Right renal pelvis (tissue), 4 donors: ENCODE measurements at places on chromosomes 2 and 18. TPM values are rescaled to one million over a fixed set of nuclear protein-coding genes. Genes with fewer than 3 reads are reported as not detected.

DNA sequence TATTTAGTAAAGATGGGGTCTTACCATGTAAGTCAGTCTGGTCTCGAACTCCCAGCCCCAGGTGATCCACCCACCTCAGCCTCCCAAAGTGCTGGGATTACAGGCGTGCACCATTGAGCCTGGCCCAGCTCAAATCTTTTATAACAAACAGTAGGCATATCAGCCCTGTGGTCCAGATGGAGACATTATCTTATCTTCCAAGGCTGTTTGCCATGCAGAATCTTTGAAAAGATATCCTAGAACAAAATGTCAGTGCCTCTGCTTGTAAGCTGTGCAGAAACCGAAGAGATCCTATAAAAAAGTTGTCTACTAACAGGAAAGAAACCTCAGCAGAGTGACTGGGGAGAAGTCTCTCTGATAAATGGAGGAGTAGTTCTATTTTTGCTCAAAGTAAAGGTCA lies 142.1 kb downstream of the PTH2R start:
- no peak for DNase-seq

Gene PROC
- 6.4 TPM for polyA plus RNA-seq

DNA sequence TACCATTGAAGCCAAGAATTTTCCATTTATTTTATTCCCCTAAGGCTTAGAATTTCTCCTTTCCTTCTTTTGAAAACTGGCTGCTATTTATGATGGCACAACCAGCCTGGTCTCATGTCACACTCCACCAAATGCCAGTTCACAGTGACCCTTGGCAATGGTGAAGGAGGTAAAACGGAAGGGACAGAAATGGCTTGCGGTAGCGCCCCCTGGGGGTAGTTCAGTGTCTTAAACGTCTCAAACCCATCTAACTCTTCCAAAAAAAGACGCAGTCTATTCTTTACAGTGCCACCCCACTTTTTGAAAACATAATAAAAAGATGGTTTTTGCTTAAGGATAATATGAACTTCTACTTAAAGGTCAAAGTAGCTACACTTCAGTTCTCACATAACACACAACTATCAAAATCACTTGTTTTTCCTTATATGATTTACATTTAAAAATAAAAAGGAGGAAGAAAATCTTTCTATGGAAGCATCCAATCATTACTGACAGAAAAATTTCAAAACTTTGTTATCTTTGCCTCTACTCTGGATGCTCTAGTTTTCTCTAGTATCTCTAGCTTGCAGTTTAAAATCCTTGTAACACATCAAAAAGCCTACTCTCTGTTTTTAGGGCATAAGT lies 28.0 kb downstream of the PNO1 start:
- no peak for DNase-seq

DNA sequence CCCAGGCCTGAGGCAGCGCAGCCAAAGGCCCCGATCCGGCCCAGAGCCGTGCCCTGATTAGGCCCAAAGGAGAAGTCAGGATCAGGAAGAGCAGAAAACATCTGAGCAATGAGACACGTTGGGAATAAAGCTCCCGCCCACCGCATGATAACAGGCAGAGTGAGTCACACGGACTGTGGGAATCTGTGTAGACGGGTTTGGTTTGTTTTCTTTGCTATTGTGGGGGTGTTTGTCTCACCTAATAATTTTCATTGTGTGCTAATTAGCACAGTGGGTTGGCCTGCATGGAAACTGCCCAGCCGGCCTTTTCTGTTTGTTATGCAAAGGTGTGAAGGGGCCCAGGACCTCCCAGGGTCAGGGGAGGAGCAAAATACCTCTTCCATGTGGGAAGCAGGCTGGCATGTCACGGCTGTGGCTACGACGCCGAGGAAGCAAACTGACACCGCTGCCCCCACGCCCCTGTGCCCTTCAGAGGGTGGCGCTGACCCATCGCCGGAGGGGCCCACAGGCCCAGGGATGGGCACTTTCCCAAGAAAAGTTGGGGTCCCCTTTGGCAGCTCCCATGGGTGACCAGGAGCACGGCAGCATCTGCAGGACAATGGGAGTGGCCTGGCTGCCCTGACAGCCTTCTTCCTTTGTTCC lies 68.4 kb upstream of the CTDP1 start:
- no peak for DNase-seq

Gene CDH7
- 13.6 TPM for polyA plus RNA-seq
